Activated CD4-positive, alpha-beta memory T cell treated with anti-CD3 and anti-CD28 coated beads, Interleukin-2, amount 10 ng/mL, durations not matched to agents 7 days and 5 days (primary cell): ENCODE measurements at places on chromosomes 16 and 17.
A peak's percentile ranks its signal among the peaks of the same experiment; 100 is the strongest.

GRCh38 chr17:75144816-75145512 is 9.3 kb downstream of the JPT1 start:
- no peak for DNase-seq

DNA sequence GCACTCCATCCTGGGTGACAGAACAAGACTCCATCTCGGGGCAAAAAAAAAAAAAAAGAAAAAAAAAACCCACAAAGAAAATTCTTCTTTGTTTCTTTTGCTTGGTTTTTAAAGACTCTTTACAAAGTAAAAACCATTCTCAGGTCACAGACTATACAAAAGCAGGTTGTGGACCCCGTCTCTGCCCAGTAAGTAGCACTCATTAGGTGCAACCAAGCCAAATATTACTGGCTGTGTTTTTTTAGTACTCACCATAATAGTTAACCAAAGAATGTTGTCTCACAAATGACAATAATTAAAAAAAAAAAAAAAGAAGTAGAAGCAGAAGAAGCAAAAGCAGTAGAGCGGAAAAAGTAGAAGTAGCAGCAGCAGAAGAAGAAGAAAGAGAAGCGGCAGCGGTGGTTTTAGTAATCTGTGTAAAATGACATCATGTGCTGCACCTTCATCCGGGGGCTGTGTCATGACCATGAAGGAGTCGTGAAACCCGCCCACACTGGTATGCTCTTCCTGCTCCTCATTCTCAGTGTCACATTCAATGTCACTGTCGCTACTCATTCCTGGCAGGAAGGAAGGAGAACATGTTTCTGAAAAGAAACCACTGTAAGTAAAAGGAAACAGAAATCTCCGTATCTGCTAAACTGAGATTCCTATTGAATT is 105.4 kb downstream of the TRIM37 start:
- peak; percentile 84 for DNase-seq

- no peak for DNase-seq
Measured at GRCh38 chr17:14845591-14846281, 419.4 kb downstream of the PMP22 start.

DNA sequence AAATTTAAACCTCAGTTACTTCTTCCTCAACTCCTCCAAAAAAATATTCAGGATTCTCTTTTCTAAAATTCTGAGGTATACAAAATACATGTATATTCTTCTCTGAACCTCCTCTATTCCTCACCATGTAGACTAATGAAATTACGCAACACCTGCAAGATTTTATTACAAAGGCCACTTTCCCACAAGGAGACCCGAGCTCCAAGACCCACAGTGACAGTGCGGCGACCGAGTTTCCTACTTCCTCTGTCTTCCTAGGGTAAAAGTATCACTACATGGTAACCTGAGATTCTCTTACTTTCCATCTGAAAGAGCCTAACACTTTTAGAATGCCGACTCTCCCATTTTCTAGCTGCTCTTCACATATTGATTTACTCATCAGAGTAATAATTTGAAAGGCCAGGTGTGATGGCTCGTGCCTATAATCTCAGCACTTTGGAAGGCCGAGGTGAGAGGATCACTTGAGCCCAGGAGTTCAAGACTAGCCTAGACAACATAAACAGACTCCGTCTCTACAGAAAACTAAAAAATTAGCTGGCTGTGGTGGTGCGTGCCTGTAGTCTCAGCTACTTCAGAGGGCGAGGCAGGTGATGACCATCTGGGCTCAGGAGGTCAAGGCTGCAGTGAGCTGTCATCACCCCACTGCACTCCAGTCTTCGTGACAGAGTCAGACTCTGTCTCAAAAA is 35.7 kb downstream of the CYTH1 start:
- DNase-seq = no peak

GRCh38 chr16:13510425-13511151 is 409.4 kb upstream of the ERCC4 start:
- no peak for DNase-seq

- no peak for DNase-seq
Measured at GRCh38 chr16:50207652-50208051, 54.5 kb downstream of the TENT4B start.

GRCh38 chr16:89111263-89111662 is 17.6 kb downstream of the ACSF3 start:
- no peak for DNase-seq

GRCh38 chr16:83936581-83937165 is 16.4 kb upstream of the OSGIN1 start:
- no peak for DNase-seq

DNA sequence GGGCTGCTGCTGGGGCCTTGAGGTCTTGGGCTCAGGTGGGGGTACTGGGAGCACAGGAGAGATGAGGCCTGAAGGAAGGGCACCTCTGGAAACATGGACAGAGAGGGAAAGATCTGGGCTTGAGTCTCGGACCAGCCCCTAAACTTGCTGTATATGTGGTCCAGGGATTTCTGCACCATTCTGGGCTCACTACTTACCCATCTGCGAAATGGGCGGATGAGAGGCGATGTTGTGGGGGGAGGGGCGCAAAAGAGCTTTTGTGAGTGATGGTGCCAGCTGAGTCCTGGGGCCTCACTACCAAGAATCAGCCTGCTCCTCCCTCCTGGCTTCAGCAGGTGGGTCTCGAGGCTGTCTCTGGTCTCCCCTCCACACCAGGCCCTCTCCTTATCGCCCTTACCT is 285 bp downstream of the C17orf99 start:
- no peak for DNase-seq

GRCh38 chr16:49928176-49929041 is 72.5 kb upstream of the ZNF423 start:
- no peak for DNase-seq

DNA sequence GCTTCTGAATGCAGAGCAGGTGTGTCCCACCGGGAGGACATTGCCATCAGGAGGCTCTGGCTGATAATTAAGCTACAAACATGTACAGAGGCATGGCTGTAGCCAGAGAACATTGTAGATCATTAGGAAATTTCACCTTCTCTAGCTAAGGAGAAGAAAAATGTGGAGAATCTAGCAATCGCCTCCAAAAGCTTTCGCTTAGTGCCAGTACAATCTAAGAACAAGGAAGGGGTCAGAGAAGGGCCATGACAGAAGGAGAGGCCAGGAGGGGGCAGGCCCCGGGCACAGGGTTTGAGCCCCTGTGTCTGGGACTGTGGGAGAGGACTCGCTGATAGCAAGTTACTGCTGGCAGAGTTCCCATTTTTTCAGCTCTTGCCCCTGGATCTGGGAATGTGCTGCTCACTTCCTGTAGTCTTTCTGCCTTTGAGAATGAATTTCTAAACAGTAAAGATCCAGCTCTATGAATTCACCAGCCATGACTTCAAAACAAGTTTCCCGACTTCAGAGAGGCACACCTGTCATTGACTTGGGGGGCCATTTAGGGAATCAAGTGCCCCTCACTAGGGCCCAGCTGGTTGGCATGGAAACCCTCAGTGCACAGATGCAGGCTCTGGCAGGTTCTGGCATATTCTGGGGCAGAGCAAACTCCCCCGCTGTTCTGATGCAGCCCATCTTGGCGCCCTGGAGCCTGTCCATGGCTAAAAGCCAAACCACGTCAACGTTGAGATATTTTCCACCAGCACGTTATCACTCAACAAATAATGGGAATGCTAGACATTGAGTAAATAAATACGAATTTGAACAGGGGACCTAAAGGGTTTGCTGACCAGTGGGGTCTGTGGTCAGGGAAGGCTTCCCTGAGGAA is 59.5 kb upstream of the CACNG4 start:
- no peak for DNase-seq

DNA sequence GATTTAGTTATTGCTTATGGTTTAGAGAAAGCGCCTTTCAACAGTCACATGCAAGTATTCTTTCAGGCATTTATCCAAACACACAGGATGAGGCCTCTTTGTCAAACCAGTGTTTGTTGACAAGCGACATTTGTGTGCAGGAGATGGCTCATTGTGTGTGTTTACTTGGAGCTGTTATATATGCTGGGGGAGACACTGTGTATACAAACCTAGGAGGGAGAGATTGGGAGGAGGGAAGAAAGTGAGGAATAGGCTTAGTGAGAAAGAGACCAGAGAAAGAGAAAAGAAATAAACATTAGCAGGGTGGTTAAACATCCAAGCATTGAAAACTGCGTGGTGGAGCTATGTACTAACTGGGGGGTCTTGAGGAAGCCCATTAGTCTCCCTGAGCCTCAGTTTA is 437.6 kb downstream of the MAF start:
- DNase-seq = no peak

DNA sequence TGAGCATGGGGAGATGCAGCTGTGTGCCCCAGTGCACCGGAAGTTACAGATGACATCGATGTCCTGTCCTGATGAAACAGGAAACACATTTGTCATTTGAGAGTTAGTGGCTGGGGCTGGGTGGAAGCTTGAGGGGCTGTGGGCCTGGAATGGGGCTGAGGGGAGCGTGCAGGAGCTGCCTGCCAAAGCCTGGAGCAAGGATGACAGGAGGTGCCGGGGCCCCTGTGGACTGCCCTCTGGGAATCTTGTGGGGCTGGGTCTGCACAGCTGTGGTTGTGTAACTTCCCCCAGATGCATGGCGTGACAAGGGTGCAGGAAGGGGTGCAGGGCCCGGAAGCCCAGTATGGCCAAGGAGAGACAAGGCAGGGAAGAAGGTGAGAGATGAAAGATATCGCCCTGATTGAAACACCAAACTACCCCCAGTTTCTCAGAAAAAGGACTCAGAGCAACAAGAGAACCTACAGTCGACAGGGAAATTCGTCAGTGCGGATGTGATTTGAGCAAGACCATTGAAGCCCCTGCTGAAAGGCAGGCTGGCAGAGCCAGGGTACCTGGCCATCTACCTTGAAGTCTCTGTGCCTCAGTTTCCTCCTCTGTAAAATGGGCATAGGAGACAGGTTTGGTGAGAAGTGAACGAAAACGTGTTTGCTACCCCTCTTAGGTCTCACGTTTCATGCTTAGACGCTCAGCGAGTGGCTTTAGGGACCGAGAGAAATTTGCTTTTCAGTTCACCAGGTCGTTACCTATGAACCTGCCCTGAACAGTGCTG is 8.8 kb downstream of the MMP25 start:
- DNase-seq = peak; percentile 76

DNA sequence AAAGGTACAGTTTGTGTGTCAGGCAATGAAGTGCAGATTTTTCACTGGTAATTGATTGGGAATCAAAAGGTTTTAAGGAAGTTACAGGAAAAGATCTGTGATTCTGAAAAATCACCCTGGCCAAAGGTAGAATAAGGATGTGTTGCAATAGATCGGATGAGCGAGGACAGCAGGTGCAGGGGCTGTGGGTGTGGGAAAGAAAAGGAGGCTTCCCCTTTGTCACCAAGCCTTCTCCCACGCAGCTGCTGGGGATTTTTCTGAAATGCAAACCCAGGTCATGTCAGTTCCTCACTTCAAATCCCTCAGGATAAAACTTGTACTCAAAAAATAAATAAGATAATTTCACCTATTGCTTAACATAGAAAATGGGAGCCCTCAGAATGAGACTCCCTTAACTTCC is 47.9 kb upstream of the ARHGAP17 start:
- no peak for DNase-seq

GRCh38 chr16:73882651-73883050 is 414.0 kb upstream of the PSMD7 start:
- DNase-seq = no peak

GRCh38 chr17:80123791-80124190 is 22.4 kb downstream of the GAA start:
- DNase-seq = no peak

DNA sequence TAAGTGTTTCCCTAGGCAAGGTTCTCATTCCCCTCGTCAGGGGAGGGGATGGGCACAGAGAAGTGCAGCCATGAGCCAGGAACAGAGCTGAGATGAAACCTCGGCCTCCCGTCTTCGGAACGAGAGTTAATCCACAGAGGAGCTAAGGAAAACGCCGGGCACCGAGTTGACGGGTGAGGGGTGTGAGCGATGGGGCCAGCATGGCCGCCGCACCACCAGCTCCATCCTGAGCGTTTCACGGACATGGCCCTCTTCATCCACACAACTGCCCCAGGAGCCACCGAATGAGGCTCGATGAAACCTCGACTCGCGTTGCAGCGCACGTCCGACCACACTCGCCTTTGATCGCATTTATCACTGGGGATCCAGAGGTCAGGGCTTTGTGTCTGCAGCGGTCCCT is 21.5 kb downstream of the CA5A start:
- no peak for DNase-seq

- no peak for DNase-seq
Measured at GRCh38 chr17:63494300-63494928, 17.6 kb downstream of the ACE start.

DNA sequence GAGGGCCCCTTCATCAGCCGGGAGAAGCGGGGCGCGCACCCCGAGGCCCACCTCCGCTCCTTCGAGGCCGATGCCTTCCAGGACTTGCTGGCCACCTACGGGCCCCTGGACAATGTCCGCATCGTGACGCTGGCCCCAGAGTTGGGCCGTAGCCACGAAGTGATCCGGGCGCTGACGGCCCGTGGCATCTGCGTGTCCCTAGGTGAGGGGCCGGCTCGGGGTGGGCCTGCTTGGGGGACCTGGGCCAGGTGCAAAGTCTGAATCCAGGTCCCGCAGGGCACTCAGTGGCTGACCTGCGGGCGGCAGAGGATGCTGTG is 3.5 kb downstream of the CEMP1 start:
- no peak for DNase-seq

DNA sequence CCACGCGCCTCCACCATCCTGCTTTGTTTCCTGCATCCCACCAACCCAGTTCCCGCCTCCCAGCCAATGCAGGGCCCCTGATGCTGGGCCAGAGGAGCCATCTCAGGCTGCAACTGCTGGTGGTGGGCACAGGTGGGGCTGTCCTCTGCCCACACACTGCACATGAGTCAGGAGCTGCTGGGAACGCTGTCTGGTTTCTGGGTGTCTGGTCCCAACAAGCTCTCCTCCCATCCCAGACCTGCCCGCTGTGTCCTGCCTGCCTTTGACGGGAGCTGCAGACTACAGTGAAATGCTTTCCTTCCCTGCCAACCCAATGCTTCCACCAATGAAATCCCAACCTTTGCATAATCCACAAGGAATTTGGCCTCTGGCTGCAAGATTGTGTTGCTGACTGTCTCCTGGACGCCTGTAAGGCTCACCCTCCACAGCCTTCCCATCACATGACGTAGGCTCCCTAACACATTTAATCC is 98.9 kb downstream of the N4BP1 start:
- no peak for DNase-seq

- no peak for DNase-seq
Measured at GRCh38 chr17:74936470-74936799, 737 bp downstream of the OTOP3 start.

- no peak for DNase-seq
Measured at GRCh38 chr17:62933501-62934385, 32.3 kb upstream of the TANC2 start.
